ENCODE measurements at places on chromosomes 1 and 21.

DNA sequence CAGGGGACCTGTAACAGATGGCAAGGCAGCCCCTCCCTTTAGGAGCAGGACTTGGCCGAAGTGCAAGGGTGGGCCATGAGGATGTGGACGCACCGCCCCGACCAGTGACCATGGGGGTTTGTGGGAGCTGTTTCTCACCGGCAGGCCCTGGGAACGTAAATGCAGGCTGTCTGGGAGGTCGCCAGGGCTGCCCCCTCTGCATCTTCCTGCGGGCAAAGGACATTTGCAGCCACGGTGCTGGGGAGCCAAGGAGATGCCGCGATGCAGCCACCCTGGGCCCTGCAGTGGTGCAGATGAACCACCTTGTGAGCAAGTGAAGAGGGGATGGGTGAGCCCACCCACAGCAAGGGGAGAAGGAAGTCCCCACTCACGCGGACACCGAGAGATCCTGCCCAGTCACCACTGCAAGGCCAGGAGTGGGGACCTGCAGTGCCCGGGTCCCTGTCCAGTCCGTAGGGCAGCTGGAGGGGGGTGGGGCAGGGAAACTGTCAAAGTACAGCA is 121.1 kb downstream of the SIK1 start:
- no peak for DNase-seq

- DNase-seq: peak; percentile 39
Measured at GRCh38 chr21:42021371-42022090, 11.4 kb upstream of the ZBTB21 start.

DNA sequence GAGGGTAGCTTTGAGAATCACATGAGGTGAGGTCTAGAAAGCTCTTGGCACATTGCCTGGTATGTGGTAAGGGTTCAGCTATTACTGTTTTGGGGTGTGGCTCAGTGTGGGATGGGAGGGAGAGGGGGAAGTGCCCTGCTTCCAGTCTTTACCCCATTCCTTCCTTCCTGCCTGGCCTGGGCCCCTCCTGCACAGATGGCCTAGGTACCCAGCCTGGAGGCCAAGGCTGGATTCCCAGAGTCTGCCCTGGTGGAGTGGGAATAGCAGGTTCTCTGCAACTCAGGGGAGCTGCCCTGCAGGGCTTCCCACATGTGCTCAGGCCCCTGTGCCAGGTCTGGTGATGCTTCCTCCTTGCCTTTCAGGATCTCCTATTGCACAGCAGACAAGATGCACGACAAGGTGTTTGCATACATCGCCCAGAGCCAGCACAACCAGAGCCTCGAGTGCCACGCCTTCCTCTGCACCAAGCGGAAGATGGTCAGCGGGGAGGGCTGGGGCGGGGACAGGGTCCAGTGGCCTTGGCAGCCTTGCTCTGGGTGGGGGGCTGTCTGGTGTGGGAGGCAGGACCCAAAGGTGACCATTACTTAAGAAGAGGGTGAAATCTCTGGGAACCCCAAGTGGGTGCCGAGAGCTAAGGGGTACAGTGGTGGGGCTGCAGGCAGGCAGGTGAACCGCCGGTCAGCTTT is 13.5 kb downstream of the LDLRAP1 start:
- no peak for DNase-seq

GRCh38 chr1:150243003-150243402 is 7.1 kb upstream of the ANP32E start:
- DNase-seq: no peak

GRCh38 chr1:115753830-115754229 is 14.7 kb downstream of the CASQ2 start:
- no peak for DNase-seq

GRCh38 chr1:43368646-43369020 is 822 bp upstream of the ELOVL1 start:
- no peak for DNase-seq

GRCh38 chr1:198253668-198254067 is 96.9 kb downstream of the NEK7 start:
- no peak for DNase-seq

DNA sequence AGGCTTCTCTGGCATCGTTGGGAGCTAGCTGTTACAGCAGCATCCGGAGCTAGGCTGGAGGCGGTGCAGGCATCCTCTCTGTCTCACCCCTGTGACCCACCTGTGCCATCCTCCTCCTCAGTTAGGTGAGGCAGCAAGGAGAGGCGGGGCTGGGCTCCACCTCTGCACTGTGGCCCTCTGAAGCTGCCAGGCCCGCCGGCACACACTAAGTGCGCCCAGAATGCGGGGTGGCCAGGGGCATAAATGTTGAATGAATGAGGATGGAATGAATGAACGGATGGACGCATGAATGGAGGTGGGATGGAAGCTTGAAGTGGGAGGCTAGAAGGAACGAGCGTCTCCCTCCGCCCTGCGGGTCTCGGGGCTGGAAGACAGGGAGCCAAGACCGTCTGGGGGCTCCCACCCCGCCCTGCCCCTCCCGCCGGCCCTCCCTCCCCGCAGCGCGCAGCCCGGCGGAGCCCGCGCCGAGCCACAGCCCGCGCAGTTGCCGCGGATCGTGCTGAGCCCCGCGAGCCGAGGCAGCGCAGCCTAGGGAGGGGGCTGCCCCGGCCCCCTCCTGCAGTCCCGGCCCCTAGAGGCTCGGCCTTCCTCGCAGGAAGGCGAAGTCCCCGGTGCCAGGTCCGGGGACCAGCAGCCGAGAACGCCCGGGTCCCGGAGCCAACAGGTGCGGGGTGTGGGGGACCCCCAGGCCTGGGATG is at the start of gene HCRTR1:
Gene HCRTR1, plus strand, starts transcription at position 472 of the 698 bp plus-strand sequence. CDS start 1,504 bp downstream, outside the sequence.
- DNase-seq: no peak

GRCh38 chr1:101004061-101004460 is 21.5 kb downstream of the DPH5 start:
- DNase-seq: peak; percentile 47
